Motor neuron (in vitro differentiated cells): ENCODE measurements at places on chromosomes 2 and 18.

- ATAC-seq, result no peak
Observed at GRCh38 chr2:222819722-222820333, 41.0 kb upstream of the ACSL3 start.

- ATAC-seq, result no peak
Observed at GRCh38 chr2:177422271-177422670, 29.7 kb downstream of the AGPS start.

- ATAC-seq, result no peak
Observed at GRCh38 chr18:55988537-55988936, 400.5 kb upstream of the TCF4 start.

GRCh38 chr18:33666915-33667314 is 88.9 kb downstream of the ASXL3 start:
- peak; percentile 40 for ATAC-seq

GRCh38 chr18:75223687-75224347 is 13.2 kb downstream of the TSHZ1 start:
- peak; percentile 77 for ATAC-seq

DNA sequence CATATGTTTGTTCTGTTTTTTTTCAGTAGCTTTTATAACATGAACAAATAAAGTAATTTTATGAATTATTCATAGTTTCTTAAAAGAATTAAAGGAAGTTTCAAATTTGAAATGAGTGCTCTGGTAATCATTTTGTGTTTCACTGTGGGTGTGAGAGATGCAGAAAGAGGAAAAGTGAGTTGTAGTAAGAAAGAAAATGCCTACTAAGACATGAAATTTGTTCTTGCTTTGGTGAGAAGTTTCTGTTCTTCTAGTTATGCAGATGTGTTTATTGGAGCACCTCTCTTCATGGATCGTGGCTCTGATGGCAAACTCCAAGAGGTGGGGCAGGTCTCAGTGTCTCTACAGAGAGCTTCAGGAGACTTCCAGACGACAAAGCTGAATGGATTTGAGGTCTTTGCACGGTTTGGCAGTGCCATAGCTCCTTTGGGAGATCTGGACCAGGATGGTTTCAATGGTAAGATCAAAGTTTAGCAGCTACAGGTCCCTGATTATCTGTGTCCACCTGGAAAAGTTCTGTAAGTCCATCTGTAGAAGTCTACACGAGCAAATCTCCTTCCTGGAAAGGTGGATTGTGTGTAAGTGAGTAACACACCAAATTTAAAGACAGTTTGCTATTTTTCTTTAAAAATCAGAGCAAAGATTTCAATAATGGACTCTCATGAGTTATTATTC is 51.4 kb downstream of the ITGAV start:
- ATAC-seq, result peak; percentile 12

DNA sequence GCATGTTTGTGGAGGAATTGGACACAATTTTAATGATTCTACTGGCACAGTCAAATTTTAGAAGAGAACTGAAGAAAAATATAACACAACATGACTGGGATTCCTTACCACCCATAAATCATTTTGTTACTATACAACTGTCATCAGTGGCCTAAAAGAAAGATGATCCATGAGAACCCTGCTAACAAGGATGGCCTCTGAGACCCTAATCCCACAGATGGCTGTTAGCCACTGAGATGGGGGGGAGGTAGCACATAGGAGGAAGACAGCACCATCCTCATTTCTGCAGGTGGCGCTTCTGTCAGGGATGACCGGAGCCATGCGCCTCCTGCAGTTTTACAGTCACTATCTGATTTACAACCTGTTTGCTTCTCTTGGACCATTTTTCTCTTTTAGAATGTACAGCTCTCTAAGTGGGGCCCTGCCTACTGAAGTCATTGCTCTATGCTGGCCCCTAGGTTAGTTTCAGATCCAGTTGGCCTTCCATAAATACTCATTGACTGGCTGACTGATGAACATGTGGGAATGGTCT is 279.8 kb downstream of the NAPG start:
- ATAC-seq, result no peak

DNA sequence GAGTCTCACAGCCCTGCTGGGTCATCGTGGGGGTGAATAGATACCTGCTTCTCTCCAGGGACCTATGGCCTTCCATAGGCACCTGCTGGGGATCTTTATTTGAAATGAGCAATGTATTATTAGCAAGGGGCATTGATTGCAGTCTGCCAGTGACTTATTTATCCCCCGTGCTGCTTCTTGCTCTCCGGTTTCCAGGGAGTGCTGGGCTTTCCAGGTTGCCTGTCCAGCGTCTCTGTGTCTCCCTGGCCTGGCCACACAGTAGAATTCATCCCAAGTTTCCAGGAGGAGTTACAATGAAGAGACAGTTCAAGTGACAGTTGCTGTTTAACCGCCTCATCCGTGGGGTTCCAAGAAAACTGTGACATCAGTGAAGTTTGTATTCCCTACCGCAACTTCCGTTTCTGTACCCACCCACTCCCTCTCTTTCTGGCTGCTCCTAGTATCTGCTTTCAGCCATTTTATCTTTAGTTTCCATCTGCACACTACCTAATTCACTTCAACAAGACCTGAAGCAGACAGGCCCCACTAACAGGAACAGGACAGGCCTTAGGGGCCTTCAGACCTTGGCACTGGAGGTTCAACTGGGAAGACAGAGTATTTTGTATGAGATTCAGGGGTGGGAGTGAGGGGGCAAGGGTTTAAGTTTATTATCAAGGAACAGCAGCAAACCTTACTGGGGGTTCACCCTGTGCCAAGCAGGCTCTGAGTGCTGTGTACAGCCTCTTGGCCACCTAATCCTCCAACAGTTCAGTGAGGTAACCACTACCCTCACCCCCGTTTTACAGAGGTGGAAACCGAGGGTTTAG is 134.8 kb downstream of the PRKCE start:
- ATAC-seq, result no peak

DNA sequence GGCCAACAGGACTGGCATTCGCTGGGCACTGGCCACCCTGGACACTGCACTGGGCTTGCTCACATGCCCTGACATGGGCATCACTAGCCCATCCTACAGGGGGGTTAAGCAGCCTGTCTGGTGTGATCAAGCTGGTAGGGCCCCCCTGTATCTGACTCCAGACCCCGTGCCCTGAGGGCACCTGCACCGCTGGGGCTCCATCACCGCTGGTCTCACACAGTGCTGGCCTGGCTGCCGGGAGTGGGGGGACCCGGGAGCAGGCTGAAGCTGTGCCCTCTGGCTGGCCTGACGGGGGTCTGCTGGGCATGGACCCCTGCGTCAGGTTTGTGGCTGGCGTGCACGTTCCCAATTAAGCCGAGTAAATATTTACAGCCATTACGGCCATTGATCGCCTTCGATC is 32.3 kb downstream of the KCNIP3 start:
- no peak for ATAC-seq

DNA sequence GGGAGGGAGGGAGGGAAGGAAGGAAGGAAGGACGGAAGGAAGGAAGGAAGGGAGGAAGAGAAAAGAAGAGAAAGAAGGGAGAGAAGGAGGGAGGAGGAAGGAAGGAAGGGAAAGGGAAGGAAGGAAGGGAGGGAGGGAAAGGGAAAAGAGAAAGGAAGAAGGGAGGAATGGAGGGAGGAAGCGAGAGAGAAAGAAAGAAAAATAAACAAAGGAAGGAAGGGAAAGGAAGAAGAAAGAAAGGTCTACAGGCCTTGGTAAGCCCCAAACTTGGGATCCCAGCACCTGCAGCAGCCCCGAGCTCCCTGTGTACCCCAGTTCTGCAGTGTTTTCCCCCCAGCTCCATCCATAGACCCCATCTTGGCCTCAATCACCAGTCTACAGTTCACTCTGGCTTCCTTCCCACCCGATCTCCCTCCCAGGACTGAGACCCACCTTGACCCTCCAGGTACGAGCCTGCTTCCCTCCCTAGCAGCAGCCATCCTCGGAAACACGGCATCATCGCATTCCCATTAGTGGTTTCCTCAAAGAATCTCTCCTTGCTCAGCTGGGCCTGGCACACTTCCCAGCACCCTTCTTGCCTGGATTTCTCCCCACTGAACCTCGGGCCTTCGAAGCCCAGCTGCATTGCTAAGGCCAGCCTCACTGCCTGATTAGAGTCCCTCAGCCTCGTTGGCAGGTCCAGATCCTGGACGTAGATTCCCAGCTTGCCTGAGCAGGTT is 46.1 kb upstream of the SH3BP4 start:
- ATAC-seq, result no peak

DNA sequence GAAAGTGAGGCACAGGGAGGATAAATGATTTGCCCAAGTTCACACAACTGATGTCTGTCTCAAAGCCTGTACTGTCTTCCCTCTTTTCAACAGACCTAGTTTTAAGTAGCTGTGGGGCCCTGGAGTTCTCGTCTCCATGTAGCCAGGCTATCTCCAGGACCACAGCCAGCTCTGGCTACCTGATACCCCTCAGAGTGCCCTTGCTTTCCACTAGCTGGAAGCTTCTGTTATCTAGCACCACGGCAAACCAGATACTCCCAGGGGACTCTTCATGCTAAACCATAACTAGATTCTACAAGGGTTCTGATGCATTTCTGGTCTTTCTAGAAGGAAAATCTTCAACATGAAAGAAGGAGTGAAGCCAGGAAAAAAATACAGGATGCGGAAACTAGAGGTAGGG is 137.3 kb downstream of the GALNT14 start:
- ATAC-seq, result no peak

- ATAC-seq, result no peak
Observed at GRCh38 chr2:46886268-46887027, 29.2 kb downstream of the MCFD2 start.

DNA sequence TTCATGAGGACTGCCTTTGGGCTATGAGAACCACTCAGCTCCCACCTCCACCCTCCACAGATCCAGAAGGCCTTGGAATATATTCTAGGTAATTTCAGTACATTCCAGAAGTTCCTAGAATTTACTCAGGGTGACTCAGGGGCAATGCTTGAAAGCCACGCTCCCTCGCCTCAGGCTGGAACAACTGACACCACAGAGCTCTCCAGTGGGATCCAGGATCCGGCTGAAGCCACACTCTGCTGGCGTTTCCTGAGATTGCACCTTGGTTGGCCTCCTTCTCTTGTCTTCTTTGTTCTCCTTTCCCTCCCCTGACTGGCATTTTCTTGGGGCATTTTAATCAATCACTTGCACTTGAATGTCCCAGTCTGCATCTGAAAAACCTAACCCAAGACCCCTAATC is 92.6 kb upstream of the KCNE4 start:
- peak; percentile 83 for ATAC-seq

GRCh38 chr2:206361407-206362045 is 81.8 kb upstream of the ADAM23 start:
- ATAC-seq, result no peak

DNA sequence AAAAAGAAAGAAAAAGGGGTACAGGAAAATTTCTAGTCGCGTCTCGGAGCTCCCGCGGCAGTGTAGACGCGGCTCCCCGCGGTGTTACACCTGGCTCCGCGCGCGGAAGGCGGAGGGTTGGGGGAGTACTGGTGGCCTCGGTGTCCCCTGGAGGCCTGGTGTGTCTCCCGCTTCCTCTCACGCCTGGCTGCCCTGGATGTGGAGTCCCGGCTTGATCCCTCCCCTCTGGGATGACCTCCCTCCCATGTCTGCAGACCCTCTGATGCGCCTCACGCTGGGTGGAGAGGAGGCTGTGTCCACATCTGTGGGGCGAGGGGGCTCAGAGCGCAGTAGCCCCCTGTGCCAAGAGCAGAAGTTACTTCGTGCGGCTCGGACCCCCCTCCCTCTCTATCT is 1.2 kb downstream of the KIF5C start:
- ATAC-seq, result no peak

DNA sequence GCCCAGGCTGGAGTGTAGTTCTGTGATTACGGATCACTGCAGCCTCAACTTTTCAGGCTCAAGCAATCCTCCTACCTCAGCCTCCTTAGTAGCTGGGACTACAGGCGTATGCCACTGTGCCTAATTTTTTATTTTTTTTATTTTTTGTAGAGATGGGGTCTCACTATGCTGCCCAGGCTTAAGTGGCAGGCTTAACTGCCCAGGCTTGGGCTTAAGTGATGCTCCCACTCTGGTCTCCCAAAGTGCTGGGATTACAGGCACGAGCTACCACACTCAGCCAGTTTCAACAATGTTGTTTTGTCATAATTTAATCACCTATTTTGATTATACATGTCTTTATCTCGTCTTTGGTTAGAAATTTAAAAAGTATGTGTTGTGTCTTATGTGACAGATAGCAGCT is 18.2 kb downstream of the UGGT1 start:
- no peak for ATAC-seq

- no peak for ATAC-seq
Observed at GRCh38 chr2:126399001-126399400, 257.0 kb upstream of the GYPC start.

- no peak for ATAC-seq
Observed at GRCh38 chr2:127818794-127819425, 7.9 kb upstream of the WDR33 start.

DNA sequence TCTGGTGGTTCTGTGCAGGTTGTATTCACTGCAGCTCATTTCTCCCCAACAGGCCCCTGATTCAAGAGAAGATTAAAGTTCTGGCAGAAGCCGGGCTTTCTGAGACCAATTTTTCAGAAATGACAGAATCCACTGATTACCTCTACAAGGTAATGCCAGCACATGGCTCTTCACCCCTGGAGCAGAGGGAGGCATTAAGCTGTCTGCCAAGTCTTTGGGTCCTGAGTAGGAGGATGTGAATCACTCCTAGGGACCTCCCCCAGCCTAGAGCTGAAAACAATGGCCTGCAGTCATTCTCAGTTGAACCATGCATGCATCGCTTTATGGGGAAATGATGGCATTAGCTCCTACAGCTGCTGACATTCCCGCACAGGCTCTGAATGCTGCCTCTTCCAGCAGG is 20.5 kb upstream of the RPL37A start:
- peak; percentile 97 for ATAC-seq

DNA sequence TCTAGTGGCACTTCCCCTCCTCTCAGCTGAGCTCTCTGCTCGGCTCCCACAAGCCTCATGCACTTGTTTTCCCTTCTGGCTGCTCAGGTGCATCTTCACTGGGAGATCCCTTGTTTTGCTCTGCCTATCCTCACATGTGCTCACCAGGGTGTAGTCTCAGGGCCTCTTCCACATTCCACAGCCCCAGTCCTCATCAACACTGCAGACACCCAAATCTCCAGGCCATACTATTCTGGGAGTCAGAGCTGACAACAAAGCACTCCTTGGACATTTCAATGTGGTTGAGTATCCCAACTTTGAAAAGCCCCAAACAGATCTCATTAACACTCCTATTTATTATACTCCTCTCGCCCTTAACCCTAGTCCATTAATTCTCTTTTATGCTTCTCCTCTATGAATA is 71.3 kb downstream of the CCDC93 start:
- ATAC-seq, result no peak

DNA sequence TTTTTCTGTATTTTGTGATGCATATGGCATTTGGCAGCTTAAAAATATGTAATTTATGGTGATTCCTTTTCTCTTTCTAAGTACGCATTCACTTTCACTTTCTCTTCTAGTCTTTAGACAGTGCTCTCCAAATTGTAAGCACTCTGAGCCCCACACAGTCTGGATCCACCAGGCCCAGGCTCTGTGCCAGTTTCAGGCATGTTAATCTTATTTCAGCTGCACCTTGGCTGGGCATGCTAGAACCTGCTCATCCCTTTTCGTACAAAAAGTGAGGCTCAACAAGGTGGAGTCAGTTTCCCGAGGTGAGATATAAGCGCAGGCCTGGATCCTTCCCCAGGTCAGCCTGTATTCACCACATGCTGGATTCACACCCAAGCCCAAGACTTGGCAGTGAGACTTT is 203.9 kb downstream of the MTX2 start:
- peak; percentile 39 for ATAC-seq
